ENCODE measurements at places on chromosomes 2 and 18.

DNA sequence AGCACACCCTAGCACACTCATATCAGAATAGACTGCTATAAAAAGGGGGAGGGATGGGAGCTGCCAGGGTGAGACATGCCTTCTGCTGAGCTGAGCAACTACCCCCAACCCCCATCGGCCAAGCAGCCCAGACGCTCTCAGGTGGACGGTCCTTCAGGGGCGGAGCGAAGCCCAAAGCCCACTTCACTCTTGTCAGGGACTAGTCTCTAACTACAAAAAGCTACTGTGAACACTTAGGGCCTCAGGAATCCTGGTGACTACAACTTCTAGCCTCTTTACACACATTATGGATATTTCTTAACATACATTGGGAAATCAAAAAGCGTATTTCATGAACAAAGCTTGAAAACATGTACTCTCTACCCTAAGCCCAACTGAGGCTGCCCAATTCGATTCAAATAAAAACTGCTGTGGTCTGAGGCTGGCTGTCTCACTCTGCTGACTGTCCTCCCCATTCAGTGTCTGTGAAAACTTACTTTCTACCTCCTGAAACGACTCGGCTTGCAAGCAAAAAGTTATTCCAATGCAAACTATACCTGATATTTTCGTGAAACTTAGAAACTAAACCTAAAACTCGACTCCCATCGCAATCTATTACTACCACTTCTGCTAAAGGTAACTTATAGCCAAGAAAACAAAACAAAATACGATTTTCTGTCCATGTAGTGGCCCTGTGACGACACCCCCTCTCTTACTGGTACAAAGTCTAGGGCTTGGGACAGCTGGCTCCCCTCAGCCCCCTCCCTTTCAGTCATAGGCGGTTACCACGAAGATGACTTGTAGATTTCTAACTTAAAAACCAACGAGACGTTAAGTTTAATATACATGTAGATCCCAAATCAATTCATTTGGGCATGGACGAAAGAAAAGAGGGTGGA lies 1.2 kb downstream of the SERTAD2 start:
- DNase-seq, result peak; percentile 16

- DNase-seq, result no peak
Measured at GRCh38 chr2:191738003-191738402, 60.1 kb downstream of the NABP1 start.

GRCh38 chr2:72915907-72916742 lies 1.2 kb upstream of the EMX1 start:
- DNase-seq, result peak; percentile 11

- no peak for DNase-seq
Measured at GRCh38 chr2:158610059-158610458, 153.3 kb downstream of the PKP4 start.

GRCh38 chr2:96953611-96953978 lies 32.8 kb downstream of the FAM178B start:
- no peak for DNase-seq

- DNase-seq, result no peak
Measured at GRCh38 chr18:6997808-6998207, 119.8 kb downstream of the LAMA1 start.

DNA sequence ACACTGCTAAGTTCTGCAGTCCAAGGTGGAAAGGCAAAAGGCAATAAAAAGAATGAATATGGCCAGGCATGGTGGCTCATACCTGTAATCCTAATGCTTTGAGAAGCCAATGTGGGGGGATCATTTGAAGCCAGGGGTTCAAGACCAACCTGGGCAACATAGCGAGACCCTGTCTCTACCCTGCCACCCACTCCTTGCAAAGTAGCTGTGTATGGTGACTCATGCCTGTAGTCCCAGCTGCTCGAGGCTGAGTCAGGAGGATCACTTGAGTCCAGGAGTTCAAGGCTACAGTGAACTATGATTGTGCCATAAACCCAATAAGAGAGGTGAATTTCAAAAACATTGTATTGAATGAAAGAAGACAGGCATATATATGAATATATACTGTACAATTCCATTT lies 2.4 kb downstream of the MYL12B start:
- DNase-seq, result no peak

- DNase-seq, result no peak
Measured at GRCh38 chr2:74685408-74685807, 31.4 kb downstream of the SEMA4F start.

DNA sequence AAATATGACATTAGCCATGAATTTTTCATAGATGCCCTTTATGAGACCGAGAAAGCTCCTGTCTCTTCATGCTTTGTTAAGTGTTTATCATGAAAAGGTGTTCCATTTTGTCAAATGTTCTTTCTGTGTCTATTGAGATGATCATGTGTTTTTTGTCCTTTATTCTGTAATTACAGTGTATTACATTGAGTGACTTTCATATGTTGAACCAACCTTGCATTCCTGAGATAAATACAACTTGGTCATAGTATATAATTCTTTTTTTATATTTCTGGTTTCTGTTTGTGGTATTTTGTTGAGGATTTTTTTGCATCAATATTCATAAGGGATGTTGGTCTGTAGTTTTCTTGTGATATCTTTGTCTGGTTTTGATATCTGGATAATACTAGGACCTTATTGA lies 52.9 kb upstream of the HPCAL1 start:
- DNase-seq, result no peak

DNA sequence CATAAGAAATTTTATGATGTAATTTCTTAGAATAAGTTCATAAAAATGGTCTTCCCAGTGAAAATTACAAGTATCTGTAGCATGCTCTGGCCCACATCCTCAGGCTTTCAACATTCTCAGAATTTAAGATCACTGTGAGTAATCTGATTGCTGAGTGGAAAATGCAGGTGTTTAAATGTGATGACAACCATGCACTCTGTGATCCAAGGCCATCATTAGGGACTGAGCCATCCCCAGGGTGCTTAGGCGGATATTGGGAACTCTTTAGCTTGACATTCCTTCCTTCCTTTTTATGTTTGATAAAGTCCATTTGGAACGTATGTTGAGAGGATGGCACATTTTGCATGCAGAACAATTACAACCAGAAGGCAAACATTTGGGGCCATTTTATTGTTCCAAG lies 95.5 kb downstream of the ARL4C start:
- DNase-seq, result no peak

DNA sequence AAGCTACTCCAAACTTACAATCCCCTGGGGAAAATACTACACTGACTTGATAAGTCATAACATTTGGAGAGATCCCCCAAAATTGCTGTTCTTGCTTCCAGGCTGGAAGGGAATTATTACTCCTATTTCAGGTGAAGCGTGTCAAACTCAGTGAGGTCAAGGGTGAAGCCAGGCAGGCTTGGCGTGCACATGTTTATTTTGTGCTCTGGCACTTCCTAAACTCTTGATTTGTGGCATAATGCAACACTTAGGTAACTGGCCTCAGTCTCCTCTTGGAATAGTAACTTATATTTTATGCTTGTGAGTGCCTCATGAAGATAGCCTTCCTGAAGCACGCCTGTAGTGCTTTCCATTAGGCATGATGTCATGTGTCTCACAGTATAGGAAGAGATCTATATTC lies 751.2 kb downstream of the CNTNAP5 start:
- no peak for DNase-seq

- DNase-seq, result no peak
Measured at GRCh38 chr18:4823091-4823490, 368.0 kb upstream of the DLGAP1 start.

DNA sequence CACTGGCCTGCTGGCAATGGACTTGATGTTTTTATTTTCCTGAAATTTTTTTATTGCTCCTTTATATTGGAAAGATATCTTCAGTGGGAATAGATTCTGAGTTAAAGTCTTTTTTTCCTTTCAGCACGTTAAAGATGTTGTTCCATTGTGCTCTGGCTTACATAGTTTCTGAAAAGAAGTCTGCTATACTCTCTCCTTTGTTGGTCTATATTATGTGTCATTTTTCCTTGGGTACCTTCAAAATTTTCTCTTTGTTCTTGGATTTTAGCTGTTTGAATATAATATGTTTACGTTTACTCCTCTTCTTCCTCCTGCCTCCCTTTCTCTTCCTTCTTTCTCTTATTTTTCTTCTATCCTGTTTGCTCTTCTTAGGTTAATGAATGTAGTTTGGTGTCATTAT lies 105.5 kb downstream of the CAPN13 start:
- no peak for DNase-seq

DNA sequence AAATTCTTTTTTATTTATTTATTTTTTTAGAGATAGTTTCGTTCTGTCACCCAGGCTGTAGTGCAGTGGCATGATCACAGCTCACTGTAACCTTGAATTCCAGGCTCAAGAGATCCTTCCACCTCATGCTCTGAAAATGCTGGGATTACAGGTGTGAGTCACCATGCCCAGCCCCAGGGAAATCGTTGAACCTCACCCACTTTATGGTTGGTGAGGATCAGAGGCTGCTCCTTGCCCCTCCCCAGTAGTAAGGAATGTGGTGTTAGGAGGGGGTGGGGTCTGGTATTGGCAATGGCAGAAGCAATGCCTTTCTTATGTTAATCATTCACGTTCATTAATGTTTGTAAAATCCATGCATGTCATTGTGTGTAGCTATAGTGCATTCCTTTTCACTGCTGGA lies 161.9 kb downstream of the SUCLG1 start:
- no peak for DNase-seq

GRCh38 chr18:22493940-22494339 lies 76.2 kb upstream of the CTAGE1 start:
- no peak for DNase-seq

DNA sequence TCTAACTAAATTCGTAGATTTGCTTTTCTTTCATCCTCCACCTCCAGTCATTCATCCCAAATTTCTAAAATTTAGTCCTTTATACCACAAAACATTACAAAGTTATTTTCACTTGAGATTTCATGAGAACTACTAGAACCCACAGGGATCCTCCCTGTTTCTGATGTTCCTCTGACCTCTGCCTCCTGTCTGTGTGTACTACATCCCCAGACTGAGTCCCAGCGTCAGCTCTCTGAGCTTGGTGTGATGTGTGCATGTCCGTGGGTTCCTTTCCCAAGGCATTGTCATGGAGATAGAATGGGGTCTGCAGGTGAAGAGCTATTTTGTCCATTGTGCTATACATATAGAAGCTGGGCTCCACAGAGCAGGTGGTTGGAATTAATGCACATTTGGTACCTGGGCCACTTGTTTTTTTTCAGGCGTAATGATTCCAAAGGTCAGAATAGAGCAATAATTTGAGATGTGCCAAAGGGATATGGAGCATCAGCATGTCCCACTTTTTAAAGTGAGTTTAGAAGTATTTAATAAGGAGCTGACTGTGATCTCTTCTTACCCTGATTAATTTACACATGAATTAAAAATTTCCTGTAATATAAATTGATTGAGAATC lies 151.2 kb upstream of the BOD1L2 start:
- no peak for DNase-seq

- DNase-seq, result no peak
Measured at GRCh38 chr18:3610813-3611212, 160.8 kb downstream of the TGIF1 start.

DNA sequence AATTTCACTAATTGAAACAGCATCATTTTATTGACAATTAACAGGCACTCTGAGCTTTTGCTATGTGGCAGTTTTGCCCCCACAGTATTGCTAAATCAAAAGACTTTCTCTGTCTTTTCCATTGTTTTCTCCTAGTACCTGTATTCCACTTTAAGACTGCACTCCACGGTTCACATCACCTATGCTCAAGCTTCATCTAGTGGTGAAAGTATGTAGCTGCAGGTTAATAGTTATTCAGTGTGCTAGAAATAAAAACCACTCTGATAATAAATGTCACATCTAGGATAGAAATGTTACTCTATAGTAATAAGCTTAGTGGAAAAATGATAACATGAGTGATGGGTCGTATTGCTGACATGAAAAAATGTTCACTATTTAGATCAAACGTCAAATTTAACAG lies 24.6 kb downstream of the ARL6IP6 start:
- no peak for DNase-seq

DNA sequence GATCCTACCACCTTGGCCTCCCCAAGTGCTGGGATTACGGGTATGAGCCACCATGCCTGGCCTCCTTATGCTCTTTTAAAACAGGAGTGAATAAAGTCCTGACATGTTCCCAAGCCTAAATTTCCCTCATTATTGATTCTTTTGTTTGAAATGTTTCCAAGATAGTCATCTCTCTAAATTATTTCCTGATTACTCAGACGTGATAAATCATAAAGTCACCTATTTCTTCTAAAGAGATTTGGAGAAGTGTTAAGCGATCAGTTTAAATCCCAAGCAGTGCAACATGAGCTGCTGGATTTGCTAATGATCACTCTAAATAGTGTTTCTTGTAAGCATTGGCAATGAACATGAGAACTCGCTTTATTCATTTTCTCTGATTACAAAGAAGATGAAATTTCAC lies 51.8 kb downstream of the PMAIP1 start:
- DNase-seq, result no peak

GRCh38 chr2:201621293-201621999 lies 21.9 kb downstream of the TMEM237 start:
- no peak for DNase-seq

DNA sequence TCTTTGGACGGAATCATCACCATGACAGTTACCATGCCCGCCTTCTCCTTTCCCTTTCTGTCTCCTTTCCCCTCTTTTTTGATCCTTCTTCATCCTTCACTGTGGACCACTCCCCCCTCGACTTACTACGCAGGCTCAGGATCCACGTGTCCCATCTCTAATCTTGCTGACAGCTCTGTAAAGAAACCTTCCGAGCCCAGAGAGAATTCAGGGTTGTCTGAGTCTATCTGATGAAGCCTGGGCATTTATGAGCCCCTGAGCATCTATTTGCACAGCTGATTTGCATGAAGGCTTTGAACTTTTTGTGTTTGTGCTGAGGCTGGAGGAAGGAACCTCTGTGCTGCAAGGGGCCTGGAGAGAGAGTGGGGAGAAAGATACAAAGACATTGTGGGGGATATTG lies 50.7 kb downstream of the CIB4 start:
- no peak for DNase-seq

DNA sequence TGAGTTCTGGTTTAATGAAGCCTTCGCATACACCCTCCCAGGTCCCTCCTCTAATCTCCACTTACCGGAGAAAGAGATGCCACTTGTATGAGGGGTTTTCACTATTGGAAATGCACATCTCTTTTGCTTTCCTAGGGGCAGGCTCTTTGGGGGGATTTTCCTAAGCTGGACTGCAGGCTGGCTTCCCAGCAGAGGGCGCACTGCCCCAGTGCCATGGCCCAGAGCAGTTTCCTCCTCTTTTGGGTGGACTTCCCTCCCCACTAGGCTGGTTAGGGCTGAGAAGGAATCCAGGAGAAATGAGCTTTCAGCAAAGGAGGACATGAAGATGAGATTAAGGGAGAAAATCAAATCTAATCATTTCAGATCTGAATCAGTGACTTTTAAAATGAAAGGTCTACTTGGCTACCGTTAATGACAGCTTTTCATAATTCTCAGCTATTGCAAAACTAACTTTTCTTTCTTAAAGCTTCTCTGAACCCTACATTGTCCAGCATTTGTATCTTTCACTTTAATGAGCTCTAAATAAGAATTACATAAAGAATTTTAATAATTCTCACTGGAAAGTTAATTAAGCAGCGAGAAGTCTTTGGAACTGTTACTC lies 784.1 kb upstream of the FANCL start:
- DNase-seq, result no peak

DNA sequence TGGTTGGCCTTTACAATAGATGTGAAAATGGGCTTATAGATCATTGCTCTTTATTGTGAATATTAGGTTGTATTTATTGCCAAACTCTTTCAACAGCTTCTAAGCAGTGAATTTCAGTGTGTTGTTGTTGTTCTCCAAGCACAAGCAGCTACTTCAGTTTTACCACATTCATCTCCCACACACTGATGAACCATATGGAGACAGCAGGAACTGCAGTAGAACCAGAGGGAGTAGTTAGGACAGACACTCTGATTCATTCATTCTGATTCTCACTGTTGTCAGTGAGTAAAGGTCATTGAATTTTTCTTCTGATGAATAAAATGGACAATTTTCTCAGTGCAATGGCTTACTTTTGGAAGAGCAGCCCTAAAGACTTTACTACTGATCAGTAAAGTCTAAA lies 40.2 kb downstream of the CCDC74A start:
- no peak for DNase-seq

Measured in stimulated activated naive CD4-positive, alpha-beta T cell (primary cell).